CD4-positive, alpha-beta T cell treated with Interleukin-6 for 4 hours (primary cell): ENCODE measurements at places on chromosomes 6 and 20.
A peak's percentile ranks its signal among the peaks of the same experiment; 100 is the strongest.

- DNase-seq, result no peak
Measured at GRCh38 chr6:127279815-127280214, 13.2 kb downstream of the RNF146 start.

DNA sequence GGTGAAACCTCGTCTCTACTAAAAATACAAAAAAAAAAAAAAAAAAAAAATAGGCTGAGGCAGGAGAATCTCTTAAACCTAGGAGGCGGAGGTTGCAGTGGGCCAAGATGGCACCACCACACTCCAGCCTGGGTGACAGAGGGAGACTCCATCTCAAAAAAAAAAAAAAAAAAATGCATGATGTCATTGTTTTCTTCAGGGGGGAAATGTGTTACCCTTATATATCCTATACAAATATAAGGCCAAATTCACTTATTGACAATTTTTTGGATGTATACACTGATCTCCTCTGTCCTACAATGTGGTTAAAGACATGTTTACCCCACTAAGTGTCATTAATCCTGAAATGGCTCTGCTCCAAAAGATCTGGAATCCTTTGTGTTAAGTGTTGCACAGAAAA lies 73.1 kb downstream of the TPBG start:
- no peak for DNase-seq

- DNase-seq, result no peak
Measured at GRCh38 chr6:91278416-91278815, 691.5 kb upstream of the MAP3K7 start.

DNA sequence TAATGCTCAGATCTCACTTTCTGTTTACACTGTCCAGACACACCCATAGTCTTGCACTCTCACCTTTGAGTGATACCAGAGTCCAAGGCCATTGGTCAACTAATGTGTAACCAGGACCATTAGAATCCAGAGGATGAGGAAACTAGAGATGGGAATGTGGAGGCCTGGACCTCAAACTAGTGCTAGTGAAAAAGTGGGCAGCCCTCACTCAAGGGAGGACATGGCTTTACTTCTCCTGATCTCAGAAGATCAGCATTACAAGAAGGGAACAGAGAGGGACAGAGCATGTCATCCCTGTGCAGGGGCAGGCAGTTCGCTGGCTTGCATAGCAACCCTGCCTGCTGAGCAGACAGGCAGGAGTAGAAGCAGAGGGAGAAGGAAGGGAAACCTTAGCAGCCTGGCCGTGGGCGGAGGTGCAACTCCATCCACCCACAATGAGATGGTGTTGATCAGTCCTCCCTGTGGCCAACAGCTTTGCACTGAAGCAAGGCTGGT lies 22.6 kb upstream of the XRN2 start:
- DNase-seq, result no peak

DNA sequence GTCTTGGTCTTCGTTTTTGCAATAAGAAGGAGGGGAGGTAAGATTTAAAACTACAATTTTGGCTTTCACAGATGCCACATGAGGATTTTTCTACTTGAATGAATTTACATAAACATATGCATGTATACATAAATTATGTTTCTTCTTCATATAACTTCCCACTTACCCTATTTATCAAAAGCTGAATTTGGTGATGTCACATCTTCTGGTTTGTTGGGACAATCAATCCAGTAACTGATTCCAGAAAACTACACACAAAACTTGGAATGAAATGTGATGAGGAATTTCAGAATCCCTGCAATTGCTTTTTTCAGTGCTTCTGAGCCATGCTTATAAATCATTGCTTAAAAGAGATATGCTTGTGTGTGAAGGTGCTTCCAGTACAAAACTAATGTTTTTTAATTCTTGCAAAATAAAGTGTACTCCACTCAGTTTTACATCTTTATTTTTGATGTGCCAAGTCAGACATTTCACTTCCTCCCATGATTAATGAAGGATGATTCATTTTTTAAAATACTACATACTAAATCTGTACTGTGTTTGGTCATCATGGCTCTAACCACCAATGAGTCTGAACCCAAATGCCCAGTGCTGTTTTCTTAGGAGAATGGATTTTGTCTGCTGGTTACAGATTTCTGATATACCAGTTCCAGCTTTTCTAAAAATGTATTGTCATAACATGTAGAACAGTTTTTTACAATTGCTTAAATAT lies 32.1 kb upstream of the RIN2 start:
- DNase-seq, result no peak

DNA sequence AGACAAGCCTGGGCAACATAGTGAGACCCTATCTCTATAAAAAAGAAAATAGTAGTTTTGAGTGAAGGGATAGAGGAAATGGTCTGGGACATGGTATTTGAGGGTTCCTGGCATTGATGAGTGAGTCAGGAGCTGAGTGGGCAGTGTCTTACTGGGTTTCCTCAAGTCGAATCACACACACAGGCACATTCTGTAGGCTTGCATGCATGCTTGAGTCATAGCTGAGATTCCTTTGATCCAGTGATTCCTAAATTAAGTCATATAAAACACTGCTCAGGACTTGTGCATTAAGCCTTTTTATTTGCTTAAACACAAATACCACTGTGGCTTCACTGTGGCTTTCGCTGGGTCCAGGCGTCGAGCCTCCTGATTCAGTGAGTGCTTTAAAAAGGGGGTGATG lies 71.8 kb upstream of the TMEM181 start:
- no peak for DNase-seq

GRCh38 chr6:2622671-2623070 lies 128.1 kb downstream of the MYLK4 start:
- no peak for DNase-seq

DNA sequence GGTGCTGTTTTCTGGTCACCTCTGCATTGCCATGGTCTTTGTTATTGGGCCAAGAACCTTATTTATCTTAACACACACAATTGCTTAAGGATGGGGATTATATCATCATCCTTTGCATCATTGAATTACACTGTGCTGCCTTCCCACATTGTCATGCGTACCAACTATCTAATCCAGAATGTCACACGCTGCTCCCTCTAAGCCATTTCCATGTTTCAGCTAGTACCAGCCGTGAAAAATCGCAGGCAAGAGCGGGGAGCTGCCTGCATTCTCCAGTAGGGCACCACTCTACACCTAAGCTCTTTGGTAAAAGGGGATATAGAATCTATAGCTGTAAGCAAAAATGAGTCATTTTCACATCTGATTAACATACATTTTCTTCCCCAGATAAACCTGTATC lies 277.0 kb downstream of the PRL start:
- DNase-seq, result no peak

DNA sequence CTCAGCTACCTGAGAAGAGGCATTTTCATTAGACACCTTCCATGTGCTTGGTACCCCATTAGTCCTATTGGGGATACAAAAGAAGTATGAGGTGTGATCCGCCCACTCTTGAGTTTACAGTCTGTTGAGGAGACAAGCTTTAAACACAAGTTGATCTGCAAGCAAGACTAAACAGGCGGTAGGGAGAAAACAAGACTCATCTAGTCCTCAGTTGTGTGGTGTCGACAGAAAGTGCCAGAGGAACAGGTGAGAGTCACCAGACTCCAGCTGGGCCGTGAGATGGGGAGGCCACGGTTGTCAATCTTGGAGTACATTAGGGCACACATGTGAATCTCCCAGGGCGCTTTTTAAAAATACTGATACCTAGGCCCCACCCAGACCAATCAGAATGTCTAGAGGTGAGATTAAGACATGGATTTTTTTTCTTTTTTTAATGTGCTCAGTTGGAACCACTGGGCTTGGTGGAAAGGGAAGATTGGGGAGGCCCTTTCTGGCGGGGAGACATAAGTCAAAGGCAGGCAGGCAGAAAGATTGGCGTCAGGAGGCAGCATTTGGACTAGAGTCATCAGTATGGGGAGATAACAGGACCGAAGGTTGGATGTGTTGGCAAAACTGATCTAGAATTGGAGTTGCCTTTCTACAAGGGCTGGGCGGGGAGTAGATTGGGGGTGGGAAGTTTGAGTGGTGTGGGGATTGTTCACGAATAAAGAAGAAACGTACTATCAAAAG lies 10.4 kb downstream of the E2F3 start:
- no peak for DNase-seq

DNA sequence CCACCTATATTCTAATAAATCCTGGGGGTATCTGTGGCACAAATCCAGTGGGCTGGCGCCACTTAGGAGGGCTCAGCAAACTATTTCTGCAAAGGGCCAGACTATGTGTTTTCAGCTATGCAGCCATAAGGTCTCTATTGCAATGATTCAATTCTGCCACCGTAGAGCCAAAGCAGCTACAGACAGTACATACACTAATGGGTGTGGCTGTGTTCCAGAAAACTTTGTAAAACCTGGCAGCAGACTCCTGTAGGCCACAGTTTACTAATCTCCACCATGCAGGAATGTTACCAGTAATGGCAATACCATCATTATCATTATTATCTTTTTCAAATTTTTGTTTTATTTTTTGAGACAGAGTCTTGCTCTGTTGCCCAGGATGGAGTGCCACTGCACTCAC lies 65.7 kb downstream of the SULF2 start:
- no peak for DNase-seq

GRCh38 chr20:18506744-18507143 lies 996 bp upstream of the SEC23B start:
- DNase-seq, result peak; percentile 12

GRCh38 chr6:45420083-45420908 lies 42.6 kb upstream of the SUPT3H start:
- DNase-seq, result peak; percentile 64

GRCh38 chr20:52294106-52294628 lies 102.6 kb upstream of the ZFP64 start:
- DNase-seq, result no peak

DNA sequence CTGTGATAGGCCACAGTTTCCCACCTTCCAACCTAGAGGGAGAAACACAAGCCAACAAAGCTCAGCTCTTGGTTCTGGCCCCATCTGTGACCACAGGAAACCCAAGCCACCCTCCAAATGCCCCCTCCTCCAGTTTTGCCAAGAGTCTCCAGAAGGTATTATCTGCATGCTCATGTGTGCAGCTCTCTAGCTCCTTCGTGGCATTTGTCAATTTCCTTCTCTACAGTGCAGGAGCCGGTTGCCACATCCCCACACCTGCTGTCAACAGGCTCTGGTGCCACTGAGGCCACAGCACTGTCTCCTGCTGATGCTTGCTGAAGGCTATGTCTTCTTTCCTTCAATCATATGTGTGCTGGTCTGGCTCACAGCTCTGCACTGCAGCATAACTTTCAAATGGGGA lies 177.2 kb downstream of the CLIC5 start:
- DNase-seq, result no peak

- no peak for DNase-seq
Measured at GRCh38 chr6:14281811-14282660, 164.5 kb downstream of the CD83 start.

- DNase-seq, result no peak
Measured at GRCh38 chr6:134183844-134184243, 131.4 kb upstream of the SLC2A12 start.

- no peak for DNase-seq
Measured at GRCh38 chr6:7617801-7618764, 28.1 kb downstream of the SNRNP48 start.

DNA sequence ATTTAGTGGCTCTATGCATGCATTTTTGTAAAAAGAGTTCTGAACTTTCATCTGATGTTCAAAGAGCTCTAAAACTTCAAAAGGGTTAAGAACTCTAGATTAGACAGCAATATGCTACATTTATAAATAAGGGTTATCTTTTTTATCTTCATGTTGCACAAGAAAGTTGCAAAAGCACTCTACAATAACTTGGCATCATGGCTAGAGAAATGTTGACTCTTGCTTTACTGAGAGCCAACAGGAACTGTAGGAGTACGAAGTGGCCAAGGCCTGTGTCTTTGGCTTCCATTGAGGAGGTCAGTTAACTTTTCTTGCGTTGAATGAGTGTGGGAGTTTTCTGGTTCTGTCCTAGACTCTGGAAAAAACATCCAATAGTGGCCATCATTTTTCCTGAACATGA lies 516.9 kb downstream of the TFAP2B start:
- no peak for DNase-seq

DNA sequence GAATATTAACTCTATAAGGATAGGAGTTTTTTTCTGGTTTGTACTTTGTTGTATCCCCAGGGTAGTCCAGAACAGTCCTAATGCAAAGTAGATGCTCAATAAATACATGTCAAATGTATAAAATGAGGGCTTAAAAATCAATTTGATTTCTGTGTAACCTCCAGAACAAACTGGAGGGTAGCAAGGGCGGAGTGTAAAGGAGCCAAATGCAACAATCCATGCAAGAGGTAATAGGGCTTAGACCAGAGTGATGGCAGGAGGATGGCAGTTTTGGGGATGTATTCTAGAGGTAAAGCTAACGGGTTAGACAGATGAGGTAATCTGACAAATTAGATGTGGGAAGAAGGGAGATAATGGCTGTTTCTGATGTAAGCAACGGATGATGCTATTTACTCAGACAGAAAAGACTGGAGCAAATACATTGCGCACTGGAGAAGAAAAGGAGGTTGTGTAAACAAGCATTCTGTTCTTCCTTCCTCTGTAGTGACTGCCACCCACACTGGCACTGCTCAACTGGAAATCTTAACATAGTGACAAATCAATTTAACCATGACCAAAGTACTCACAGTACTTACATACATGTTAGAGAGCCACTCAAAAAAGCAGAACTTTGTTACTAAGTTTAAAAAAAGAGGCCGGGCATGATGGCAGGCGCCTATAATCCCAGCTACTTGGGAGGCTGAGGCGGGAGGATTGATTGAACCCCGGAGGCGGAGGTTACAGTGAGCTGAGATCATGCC lies 2.0 kb downstream of the ZNF318 start:
- no peak for DNase-seq

GRCh38 chr20:62598761-62599194 lies 43.5 kb upstream of the SLCO4A1 start:
- no peak for DNase-seq

DNA sequence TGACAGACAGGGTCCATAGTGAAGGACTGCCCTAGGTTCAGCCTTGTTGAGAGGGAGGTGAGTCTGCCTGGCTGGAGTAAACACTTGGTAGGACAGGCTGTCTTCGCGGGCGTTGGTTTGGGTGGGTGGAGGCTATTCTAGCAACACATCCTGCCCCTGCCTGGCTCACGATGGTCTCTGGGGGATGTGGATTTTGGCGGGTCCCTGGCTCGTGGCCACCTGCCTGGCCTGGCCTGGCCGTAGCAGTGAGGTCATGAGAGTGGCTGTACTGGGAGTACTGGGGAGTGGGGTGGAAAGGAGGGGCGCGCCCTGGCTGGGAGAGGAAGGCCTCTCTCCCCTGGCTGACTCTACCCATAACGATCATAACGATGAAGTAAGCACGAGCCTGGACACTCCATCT lies 30.2 kb upstream of the MRPS18A start:
- DNase-seq, result no peak

DNA sequence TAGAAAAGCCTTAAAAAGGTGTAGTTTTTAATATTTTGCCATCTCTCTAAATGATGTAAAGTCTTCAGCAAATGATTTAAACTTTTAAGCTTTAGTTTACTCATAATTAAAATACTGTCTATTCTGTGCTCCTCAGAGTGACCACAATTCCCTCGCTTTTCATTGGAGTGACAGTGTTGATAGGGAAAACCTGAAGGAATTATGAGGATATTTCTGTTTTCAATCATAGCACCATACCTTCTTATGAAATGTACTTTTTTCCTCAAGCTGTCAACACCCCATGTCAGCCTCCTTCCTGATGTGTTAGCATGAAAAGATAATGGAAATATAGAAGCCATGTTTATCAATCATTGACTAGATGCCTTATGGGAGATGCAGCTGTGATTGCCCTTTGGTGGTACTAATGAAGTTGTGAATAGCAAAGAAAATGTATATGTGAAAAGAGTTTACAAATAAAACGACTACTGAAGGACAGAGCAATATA lies 145.4 kb upstream of the EYS start:
- DNase-seq, result no peak
